ENCODE measurements at places on chromosomes 1 and 21. TPM values are rescaled to one million over a fixed set of nuclear protein-coding genes. Genes with fewer than 3 reads are reported as not detected.

GRCh38 chr1:228862542-228863505, 127.5 kb downstream of the RHOU start:
- DNase-seq: no peak
- no peak overlapping the region for H3K27ac ChIP-seq
- H3K4me1 ChIP-seq: peaks cover 41% of the 10 kb centered on the region
- H3K27me3 ChIP-seq: no peaks in the 10 kb centered on the region

DNA sequence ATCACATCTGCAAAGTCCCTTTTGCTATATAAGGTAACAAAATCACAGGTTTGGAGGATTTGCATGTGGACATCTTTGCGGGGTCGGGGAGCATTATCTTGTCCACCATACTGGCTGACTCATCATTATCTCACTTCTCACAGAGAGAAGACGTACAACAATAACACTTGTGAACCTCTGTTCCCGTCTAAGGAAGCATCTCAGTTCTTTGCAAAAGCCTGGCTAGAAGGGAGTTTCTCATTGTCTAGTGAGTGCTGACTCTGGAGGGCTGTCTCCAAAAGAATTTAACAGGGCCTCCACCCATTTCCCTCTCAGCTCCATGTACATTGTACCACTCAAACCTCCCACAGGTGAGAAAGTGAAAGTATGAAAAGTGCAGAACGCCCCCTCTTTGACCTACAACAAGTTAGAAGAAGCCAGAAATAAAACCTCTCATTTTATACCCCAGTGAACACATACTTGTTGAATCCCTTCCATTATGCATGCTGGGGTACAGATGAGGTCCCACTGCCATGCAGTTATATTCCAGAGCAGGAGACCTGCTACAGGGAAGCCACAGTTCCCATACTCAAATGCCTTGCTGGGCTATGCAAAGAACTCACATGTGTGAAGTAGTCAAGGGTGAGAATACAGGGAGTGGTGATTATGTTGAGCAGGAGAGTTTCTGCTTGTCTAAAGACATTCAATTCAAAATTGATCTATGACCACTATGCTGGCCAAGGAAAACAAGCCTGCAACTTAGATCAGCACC, 121.7 kb upstream of the PRDX6 start:
- no peaks in the 10 kb centered on the region for H3K4me1 ChIP-seq
- no peak overlapping the region for H3K27ac ChIP-seq
- no peak for DNase-seq
- H3K27me3 ChIP-seq: no peaks in the 10 kb centered on the region
- no peaks in the 10 kb centered on the region for H3K36me3 ChIP-seq

DNA sequence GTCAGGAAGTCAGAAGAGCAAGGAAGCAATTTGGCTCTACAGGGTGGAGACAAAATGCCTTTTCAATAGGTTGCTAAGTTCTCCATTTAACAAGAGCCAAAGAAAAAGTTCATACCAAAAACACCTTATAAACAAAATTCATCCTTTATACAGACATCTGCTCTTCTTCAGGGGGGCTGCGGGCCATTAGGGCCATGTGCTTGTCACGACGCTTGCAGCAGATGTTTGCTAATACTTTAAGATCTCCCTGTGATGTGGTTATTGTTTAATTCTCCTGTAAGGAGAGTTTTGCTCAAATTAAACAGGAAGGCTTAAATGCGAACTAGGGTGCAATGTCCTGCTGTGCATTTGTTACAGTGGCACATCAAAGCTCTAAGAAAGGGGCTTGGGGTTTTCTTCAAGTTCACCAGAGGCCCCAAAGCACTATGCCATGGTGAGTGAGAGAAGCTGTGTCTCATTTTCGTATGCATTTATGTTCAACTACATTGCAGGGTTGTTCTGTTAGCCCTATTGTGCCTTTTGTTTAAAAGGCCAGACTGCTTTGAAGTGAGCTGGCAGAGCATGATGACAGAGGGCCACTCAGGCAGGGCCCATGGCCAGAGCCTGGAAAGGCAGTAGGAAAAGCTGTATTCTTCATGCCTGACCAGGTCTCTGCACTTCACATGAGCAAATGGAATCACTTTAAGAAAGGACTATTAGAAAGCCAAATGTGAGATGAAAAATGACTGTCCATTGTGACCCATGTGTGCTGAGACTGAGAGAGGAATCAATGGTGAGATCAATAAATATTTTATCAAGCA, 24.8 kb upstream of the NTPCR start:
- no peaks in the 10 kb centered on the region for H3K36me3 ChIP-seq
- H3K27me3 ChIP-seq: no peaks in the 10 kb centered on the region

DNA sequence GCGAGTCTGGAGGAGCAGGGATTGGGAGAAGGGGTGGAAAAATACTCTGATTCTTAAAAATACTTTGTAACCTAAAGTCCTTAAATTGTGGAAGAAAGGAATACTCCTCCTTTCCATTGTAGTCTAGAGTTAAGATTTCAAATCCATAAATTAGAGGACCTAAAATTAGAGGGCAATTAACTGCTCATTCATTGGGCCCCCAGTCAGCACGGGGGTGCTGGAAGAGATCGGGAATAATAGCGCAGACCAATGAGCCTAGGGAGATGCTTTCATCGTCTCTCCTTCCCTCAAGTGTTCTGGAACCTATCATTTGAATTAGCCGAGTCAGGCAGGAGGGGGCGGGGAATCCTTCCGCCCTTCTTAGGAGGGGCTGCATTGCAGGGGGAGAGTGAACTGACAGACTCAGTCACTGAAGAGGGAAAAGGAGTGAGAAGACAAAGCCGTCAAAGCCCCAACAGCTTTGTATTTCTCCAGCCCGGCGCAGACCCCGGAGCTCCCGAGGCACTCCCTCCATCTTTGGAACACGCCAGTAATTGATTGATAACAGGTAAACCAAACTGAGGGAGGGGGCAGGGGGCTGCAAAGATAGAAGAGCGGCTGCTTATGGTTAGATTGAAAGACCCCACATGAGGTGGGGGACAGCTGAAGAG, at the start of gene MLLT11:
Gene MLLT11, plus strand, starts transcription at position 391 of the 650 bp plus-strand sequence. CDS start 6,828 bp downstream, outside the sequence.
- no peaks in the 10 kb centered on the region for H3K27me3 ChIP-seq
- H3K27ac ChIP-seq: peak within 1 kb of the TSS; percentile 94
- H3K4me1 ChIP-seq: peaks cover 51% of the 10 kb centered on the region
- peak within 1 kb of the TSS; percentile 85 for H3K4me3 ChIP-seq
- H3K36me3 ChIP-seq: peaks cover 11% of the 10 kb centered on the region

DNA sequence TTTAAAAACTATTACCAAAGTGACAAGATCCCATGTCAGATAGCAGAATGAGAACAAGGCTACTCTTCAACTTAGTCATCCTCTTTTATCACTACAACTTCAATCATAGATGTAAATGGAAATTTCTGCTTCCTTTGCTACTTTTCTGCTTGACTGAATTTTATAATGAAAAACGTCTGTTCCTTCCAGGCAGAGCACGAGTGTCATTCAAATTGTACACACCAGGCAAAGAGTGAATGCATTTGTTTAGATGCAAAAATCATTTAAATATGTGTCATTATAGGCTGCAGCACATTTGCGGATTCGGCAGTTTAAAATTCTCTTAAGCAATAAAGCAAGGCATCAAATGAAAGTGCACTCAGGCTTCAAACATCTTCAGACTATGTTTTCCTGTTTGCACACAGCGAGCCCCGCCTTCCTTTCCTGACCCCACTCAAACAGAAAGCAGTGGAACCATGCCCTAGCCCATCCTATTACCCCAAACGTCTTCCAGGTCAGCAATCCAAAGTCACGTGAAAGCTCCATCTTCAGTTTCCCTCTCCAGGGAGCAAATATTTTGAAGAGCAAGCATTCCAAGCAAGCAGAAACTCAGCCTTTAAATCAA, 99.6 kb downstream of the APP start:
- no peak overlapping the region for H3K27ac ChIP-seq
- H3K4me3 ChIP-seq: no peak overlapping the region
- no peak for DNase-seq
- H3K4me1 ChIP-seq: peaks cover 27% of the 10 kb centered on the region
- no peaks in the 10 kb centered on the region for H3K36me3 ChIP-seq
- H3K27me3 ChIP-seq: no peaks in the 10 kb centered on the region

GRCh38 chr21:15221799-15222386, 157.1 kb upstream of the NRIP1 start:
- H3K27me3 ChIP-seq: no peaks in the 10 kb centered on the region
- peak; percentile 43 for DNase-seq
- H3K4me3 ChIP-seq: no peak overlapping the region
- H3K4me1 ChIP-seq: peaks cover 29% of the 10 kb centered on the region

DNA sequence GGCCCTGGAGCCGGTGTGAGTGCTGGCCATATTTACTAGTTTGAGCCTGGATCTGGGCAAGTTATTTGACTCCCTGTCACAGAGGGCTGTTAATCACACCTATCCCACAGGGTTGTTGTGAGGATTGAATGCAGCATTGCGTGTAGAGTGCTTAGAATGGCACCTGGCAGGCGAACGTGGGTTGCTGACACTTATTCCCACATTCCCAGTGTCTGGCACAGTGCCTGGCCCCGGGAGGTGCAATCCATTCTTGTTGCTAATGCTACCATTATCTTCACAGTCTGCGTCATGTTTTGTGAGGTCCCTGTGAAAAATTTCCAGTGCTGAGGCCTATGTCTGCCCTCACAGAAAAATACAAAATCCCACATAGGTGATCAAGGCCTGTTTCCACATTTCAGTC, 66.1 kb downstream of the CD2 start:
- H3K4me1 ChIP-seq: no peaks in the 10 kb centered on the region
- no peak overlapping the region for H3K4me3 ChIP-seq
- H3K27ac ChIP-seq: no peak overlapping the region
- no peaks in the 10 kb centered on the region for H3K27me3 ChIP-seq
- no peaks in the 10 kb centered on the region for H3K36me3 ChIP-seq

TMEM52 gene
- total RNA-seq: 2.7 TPM

- no peaks in the 10 kb centered on the region for H3K36me3 ChIP-seq
- DNase-seq: no peak
Observed at GRCh38 chr21:39115576-39116235, 67.5 kb downstream of the PSMG1 start.

DNA sequence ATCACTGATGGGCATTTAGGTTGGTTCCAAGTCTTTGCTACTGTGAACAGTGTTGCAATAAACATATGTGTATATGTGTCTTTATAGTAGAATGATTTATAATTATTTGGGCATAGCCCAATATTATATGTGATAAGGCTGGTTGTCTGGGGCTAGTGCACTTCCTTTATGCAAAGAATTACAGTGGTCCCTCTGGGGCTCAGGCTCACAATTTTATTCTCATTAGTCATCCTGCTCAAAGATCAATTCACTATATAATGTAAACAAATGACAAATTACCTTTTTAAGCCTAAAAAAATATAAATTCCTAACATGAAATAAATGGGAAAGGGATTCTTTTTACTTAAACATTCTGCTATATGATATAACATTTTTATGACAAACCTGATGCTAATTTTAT, 5.0 kb downstream of the PLPPR4 start:
- DNase-seq: no peak
- no peak overlapping the region for H3K27ac ChIP-seq
- H3K4me3 ChIP-seq: no peak overlapping the region
- peaks cover 2% of the 10 kb centered on the region for H3K4me1 ChIP-seq
- H3K27me3 ChIP-seq: no peaks in the 10 kb centered on the region
- H3K36me3 ChIP-seq: no peaks in the 10 kb centered on the region

GOLT1A gene
- 24.8 TPM for total RNA-seq

- no peak for DNase-seq
- H3K4me3 ChIP-seq: no peak overlapping the region
- H3K4me1 ChIP-seq: no peaks in the 10 kb centered on the region
- no peaks in the 10 kb centered on the region for H3K27me3 ChIP-seq
Observed at GRCh38 chr1:167106119-167106461, 12.2 kb downstream of the STYXL2 start.

- no peaks in the 10 kb centered on the region for H3K4me1 ChIP-seq
- no peaks in the 10 kb centered on the region for H3K27me3 ChIP-seq
- no peak overlapping the region for H3K4me3 ChIP-seq
- DNase-seq: no peak
Observed at GRCh38 chr1:214472364-214472763, 79.0 kb downstream of the PTPN14 start.

SCAMP3 gene
- 14.9 TPM for total RNA-seq

DNA sequence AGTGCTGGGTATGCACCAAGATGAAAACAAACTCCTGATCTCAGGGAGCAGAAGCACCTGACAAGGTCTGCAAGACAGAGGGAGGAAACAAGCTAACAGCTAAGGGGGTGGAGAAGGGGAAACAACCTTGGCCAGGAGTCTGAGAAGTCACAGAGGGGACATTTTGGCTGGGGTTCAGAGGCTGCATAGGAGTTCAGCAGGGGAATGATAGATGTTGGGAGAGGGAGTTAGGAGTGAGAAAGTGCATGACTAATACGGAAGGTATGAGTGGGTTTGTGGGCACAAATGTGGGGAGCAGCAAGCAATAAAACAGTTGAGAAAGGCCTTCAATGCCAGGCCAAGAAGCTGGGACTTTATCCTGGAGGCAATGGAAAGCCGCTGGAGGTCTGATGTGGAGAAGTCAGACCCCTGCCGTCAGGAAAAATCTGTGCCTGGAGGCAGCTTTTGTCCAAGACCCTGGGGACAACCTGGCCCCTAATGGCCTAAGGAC, 16.4 kb downstream of the EPHA2 start:
- H3K27ac ChIP-seq: no peak overlapping the region
- H3K4me1 ChIP-seq: peaks cover 23% of the 10 kb centered on the region
- H3K4me3 ChIP-seq: no peak overlapping the region
- peaks cover 28% of the 10 kb centered on the region for H3K36me3 ChIP-seq
- H3K27me3 ChIP-seq: no peaks in the 10 kb centered on the region

TRAPPC3 gene
- total RNA-seq: 30.4 TPM

DNA sequence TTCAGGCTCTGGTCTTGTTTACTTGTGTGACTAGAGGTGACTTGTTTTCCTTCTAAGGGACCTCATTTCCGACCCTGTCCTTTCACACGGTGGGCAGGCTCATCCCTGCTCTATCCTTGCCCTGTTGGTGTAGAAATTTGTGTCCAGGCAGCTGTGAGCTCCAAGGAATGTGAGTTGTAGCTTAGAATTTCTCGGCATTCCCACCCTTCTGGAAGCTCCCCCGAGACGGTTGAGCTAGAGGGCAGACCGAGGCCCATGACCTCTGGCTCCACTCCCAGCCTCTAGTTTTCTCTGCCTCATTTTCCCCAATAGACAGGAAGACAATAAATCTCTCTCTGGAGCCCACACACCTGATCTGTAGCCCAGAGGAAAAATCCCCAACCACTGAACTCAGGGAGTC, 100.9 kb downstream of the NAV1 start:
- no peaks in the 10 kb centered on the region for H3K36me3 ChIP-seq
- H3K27ac ChIP-seq: no peak overlapping the region
- no peak overlapping the region for H3K4me3 ChIP-seq
- no peaks in the 10 kb centered on the region for H3K4me1 ChIP-seq
- DNase-seq: no peak

DNA sequence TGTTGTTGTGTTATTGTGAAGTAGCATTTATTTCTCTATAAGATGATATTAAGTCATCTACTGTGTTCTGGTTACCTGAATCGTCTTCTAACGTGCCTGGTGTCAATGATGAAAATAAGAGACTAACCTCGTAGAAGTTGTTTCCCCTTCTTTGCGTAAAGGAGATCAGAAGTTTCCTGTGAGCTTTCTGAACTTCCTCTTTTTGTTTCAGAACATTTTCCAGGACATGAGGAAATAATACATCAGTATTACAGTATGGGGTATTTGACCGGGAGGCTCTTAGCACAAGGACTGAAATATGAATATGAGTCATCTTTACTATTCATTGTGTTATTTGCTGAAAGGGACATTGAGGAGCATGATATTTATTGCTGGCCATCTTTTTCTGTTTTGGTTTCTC, 1.3 kb downstream of the ST6GALNAC3 start:
- H3K36me3 ChIP-seq: no peaks in the 10 kb centered on the region
- peaks cover 4% of the 10 kb centered on the region for H3K4me1 ChIP-seq
- H3K27ac ChIP-seq: peak overlapping the region; percentile 84

All from liver (tissue), 10 donors.